ENCODE measurements at places on chromosomes 5 and 9.

DNA sequence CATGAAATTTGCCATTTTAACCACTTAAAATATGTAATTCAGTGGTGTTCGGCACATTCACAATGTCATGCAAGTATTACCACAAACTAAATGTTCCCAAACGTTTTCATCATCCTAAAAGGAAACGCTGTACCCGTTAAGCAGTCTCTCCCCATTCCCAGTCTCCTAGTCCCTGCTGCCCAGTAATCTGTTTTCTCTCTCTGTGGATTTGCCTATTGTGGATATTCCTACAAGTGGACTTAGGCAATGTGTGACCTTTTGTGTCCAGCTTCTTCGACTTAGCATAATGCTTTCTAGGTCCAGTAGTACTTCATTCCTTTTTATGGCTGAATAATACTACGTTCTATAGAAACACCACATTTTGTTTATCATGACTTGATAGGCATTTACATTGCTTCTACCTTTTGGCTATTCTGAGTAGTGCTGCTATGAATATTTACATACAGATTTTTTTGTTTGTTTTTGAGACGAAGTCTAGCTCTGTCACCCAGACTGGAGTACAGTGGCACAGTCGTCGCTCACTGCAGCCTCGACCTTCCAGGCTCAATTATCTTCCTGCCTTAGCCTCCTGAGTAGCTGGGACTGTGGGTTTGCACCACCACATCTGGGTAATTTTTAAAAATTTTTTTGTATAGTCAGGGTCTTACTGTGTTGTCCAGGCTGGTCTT is 13.0 kb downstream of the DENND4C start:
- DNase-seq: no peak

DNA sequence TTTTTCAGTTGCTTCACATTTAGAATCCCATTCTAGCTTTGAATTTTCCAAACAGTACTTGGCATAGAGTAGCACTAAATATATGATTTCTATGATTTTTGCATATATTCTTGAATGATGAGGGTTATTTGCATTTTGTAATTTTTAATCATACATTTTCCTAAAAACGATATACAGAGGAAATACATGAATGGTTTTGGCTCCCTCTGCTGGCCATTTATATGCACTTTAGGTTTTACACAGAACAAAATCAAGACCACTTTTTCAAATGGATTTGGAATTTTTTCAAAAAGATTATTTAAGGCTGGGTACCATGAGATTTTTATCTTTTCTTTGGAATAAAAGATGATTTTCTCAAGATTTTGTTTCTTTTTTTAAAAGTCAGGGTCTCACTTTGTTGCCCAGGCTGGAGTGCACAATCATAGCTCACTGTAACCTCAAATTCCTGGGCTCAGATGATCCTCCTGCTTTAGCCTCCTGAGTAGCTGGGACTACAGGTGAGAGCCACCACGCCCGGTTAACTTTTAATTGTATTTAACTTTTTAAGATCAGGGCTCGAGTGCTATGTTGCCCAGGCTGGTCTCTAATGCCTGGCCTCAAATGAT is 16.7 kb upstream of the COMMD10 start:
- DNase-seq: peak; percentile 69

DNA sequence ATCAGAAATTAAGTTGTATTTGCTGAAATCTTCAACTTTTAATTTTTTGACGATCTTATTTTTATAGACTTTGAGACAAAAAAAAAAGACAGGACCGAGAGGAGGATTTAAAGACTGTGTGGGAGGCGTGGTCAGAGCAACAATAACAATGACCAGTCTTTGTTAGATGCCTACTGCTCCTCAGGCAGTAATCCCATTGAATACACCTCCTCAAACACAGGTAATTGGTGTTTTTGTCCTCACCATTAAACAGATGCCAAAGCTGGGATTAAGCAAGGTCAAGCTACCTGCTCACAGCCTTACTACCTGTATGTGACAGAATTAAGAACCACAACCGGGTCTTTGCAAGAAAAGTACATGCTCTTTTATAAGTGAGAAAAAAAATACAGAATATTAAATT is 233.3 kb upstream of the GRAMD2B start:
- no peak for DNase-seq

DNA sequence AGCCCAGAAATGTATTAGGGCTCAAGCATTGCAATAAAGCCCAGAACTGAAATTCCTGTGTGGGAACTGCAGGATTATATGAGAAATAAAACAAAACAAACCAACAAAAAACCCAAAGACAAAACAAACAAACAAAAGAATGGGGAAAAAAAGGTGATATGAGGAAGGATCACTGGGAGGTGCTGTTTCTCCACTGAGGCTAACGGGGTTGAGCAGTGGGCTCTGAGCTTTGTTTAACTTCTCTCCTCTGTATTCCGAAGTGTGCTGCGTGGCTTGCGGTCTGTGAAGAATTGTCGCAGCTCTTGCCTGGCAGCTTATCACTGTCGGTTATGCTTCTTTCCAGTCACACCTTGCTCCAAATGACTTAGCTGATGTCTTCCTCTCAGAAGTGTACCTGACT is 106.3 kb downstream of the TENT4A start:
- no peak for DNase-seq

- DNase-seq: peak; percentile 84
Observed at GRCh38 chr9:127949827-127950512, 12.3 kb upstream of the DPM2 start.
